Nephron progenitor cell (in vitro differentiated cells): ENCODE measurements at places on chromosomes 12 and 14.

GRCh38 chr12:93624595-93625294 is 52.3 kb downstream of the SOCS2 start:
- DNase-seq = no peak

DNA sequence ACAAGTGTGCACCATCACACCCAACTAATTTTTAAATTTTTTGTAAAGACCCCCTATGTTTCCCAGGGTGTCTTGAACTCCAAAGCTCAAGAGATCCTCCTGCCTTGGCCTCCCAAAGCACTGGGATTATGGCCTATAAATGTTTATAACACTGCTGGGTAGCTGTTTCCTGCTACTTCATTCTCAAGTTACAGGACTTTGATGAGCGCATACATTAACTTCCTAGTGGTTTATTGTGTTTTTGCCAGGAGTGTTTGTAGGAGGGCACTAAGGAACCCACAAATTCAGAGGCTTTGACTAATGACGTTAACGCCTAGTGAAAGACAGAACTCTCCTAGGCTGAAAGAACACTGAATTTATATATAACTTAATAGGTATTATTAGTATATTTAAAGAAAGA is 15.2 kb upstream of the NAA30 start:
- no peak for DNase-seq

DNA sequence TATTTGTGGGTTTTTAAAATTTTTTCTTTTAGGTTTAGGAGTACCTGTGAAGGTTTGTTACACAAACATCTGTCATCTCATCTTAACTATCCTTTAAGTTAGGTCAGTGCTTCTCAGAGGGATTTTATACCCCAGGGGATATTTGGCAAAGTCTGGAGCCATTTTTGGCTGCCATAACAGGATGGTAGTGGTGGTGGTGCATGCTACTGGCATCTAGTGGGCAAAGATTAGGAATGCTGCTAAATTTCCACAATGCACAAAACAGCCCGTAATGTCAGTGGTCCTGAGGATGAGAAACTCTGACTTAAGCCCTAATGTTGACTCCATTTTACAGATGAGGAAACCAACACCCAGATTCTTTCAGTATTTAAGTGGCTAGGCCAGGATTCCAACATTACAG is 85.2 kb upstream of the MYF6 start:
- no peak for DNase-seq

GRCh38 chr12:67515679-67516340 is 132.7 kb upstream of the DYRK2 start:
- DNase-seq = no peak

- DNase-seq = no peak
Measured at GRCh38 chr12:71948390-71948789, 9.7 kb downstream of the TPH2 start.
